ENCODE measurements at places on chromosomes 7 and 10. TPM values are rescaled to one million over a fixed set of nuclear protein-coding genes. Genes with fewer than 3 reads are reported as not detected.

GRCh38 chr7:2708547-2709310, 20.7 kb downstream of the AMZ1 start:
- H3K36me3 ChIP-seq, result peaks cover 4% of the 10 kb centered on the region
- H3K4me3 ChIP-seq, result no peak overlapping the region

FFAR4 gene
- not detected for polyA plus RNA-seq

PDK4 gene
- polyA plus RNA-seq, result not detected

DNA sequence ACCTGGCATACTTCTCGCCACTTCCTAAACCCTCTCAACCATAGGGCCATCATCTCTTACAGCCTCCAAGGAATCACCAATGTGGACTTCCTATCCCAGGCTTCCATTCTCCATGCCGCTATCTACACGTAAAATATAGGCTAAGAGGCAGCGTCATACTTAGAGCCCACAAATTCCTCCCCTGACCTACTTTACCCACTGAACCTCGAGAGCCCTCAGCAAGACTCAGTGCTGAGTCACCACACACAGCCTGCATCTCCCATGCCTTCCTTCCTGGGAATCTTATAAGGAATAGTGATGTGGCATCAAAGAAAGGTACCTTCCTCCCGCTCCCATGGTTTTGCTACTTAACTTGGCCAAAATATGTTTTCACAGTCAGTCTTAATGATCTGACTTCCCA, 435.6 kb upstream of the NFE2L3 start:
- DNase-seq, result no peak
- H3K36me3 ChIP-seq, result no peaks in the 10 kb centered on the region
- no peaks in the 10 kb centered on the region for H3K4me1 ChIP-seq
- no peak overlapping the region for H3K4me3 ChIP-seq

GRCh38 chr7:108347616-108348015, 108.6 kb downstream of the NRCAM start:
- H3K4me1 ChIP-seq, result no peaks in the 10 kb centered on the region
- H3K27me3 ChIP-seq, result no peaks in the 10 kb centered on the region
- no peak overlapping the region for H3K4me3 ChIP-seq
- H3K27ac ChIP-seq, result no peak overlapping the region

FAM241B gene
- polyA plus RNA-seq, result 8.3 TPM

HTR5A gene
- not detected for polyA plus RNA-seq

- no peaks in the 10 kb centered on the region for H3K27me3 ChIP-seq
- H3K27ac ChIP-seq, result no peak overlapping the region
- DNase-seq, result peak; percentile 54
Observed at GRCh38 chr10:27865221-27865635, 119.6 kb upstream of the MKX start.

ZNF488 gene
- polyA plus RNA-seq, result 1.4 TPM

- no peak for DNase-seq
- no peak overlapping the region for H3K27ac ChIP-seq
- H3K4me3 ChIP-seq, result no peak overlapping the region
- H3K4me1 ChIP-seq, result peaks cover 5% of the 10 kb centered on the region
- H3K36me3 ChIP-seq, result no peaks in the 10 kb centered on the region
Observed at GRCh38 chr7:24411226-24411625, 127.2 kb downstream of the NPY start.

Measured in keratinocyte (primary cell).